Activated T-helper 17 cell treated with anti-CD3 and anti-CD28 coated beads, Interleukin-2, amount 50 U/mL, for 72 hours (primary cell): ENCODE measurements at places on chromosomes 3 and 15. TPM values are rescaled to one million over a fixed set of nuclear protein-coding genes. Genes with fewer than 3 reads are reported as not detected.

DNA sequence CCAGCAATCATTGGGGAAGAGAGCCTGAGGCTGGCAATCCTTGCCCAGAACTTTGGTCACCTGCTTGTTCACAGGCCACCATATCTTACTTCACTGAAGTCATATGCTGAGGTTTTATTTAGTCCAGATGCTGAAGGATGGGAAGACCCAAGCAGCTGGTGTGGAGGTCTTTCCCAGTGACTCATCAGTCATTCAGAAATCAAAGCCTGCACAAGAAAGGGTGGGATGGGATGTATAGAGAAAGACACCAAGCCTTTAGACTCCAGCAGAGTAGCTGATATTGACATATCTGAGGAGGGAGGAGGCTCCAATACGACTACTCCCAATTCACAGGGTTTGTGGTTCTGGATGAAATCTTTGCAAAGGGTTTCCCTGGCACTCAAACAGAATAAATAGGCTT, 13.0 kb upstream of the PHLDB2 start:
- no peak for ATAC-seq

- ATAC-seq: no peak
These were observed 65.5 kb upstream of the ZBTB20 start for GRCh38 chr3:115212615-115213014.

DNA sequence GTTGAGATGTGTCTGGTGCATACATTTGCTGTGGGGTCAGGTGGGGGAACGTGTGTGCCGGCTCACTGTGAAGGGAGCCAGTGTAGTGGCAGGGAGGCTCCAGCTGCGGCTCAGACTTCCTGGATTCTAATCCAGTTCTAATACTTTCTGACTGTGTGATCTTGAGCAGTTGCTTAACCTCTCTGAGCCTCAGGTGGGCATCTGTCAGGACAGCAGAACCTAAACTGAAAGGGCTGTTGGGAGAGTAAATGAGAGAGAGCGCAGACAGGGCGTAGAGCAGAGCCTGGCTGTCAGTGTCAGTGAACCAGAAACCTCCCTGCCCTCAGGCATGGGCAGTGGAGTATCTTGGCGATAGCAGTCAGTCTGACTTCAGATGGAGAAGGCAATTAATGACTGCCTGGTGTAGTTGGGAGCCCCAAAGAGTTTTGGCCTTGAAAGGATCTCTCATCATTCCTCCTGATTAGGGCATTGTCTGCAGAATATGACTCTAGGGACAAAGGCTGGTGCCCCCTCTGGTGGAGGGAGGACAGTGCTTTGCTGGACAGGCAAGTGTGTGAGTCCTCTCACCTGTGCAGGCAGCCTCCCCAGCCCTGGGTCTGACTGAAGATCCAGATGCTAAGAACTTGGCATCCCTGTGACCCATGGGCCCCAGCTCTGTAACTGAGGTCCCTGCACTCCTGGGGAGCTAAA, 9.6 kb downstream of the KBTBD13 start:
- ATAC-seq: no peak

DNA sequence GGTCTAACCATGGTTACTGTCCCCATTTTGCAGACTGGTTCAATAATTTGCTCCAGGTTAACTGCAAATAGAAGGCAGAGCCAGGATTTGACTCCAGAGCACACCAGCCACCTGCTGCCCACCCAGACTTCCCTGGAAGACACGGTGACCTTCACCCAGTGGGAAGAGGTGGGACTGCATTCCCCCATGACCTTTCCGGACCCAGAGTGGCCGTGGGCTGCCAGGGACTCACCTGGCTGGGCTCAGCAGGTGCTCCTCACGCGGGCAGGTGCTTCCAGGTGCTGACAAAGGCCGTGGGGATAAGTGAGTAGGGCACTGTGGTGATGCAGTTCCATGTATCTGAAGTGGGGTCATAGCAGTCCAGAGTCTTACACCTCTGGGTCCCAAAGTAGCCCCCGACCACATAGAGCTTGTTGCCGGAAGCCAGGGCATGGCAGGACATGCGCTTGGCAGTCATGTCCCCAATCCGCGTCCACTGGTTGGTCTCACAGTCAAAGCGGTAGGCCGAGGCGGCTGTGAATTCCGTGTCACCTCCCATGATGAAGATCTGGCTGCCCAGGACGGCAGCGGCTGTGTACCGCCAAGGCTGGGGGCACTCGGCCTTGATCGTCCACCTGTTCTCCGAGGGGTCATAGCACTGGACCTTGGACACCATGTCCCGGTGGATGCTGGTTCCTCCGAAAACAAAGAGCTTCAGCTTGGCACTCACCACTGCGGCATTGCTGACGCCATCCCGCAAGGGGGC, 26.8 kb downstream of the KLHL25 start:
- no peak for ATAC-seq

- no peak for ATAC-seq
These were observed 317.6 kb upstream of the RASGRP1 start for GRCh38 chr15:38882221-38882620.

ABHD2 gene
- 40.1 TPM for total RNA-seq

ADPRH gene
- total RNA-seq: 11.4 TPM
